Temporal lobe (tissue), 4 donors: ENCODE measurements at places on chromosomes 1 and 21. TPM values are rescaled to one million over a fixed set of nuclear protein-coding genes. Genes with fewer than 3 reads are reported as not detected.

The PTPRC gene
- 3.0 TPM for total RNA-seq

The KCNA3 gene
- 20.2 TPM for total RNA-seq

The KCNC4 gene
- total RNA-seq = 4.2 TPM

The APCS gene
- not detected for total RNA-seq

The CDCA8 gene
- total RNA-seq = 1.2 TPM

The RNU1-1 gene
- 73,230 TPM for total RNA-seq

The GABRD gene
- 3.7 TPM for total RNA-seq

The TAF5L gene
- total RNA-seq = 17.7 TPM

The SLX9 gene
- 8.4 TPM for total RNA-seq

The GRIK1 gene
- total RNA-seq = 4.9 TPM
